A549 (cell line): ENCODE measurements at places on chromosomes 6 and 20.
A peak's percentile ranks its signal among the peaks of the same experiment; 100 is the strongest.

DNA sequence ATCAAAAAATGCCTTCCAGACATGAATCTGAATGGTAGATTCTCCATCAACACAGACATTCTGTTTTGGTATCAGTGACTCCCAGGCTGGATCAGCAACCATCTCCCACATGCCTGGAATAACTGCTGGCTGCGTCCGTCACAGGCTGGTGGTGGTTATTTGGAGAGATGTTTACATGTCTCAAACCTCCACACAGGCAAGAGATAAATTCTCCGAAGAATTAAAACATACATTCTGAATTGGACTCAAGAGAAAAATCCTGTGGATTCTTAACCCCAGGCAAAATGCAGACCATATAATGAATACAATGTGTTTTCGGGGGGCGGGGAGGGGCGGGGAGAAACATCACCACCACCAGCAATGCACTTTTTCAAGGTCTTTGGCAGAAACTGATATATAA lies 108.2 kb downstream of the THBS2 start:
- DNase-seq = no peak

- DNase-seq = no peak
Observed at GRCh38 chr20:3616250-3616649, 46.9 kb downstream of the GFRA4 start.

DNA sequence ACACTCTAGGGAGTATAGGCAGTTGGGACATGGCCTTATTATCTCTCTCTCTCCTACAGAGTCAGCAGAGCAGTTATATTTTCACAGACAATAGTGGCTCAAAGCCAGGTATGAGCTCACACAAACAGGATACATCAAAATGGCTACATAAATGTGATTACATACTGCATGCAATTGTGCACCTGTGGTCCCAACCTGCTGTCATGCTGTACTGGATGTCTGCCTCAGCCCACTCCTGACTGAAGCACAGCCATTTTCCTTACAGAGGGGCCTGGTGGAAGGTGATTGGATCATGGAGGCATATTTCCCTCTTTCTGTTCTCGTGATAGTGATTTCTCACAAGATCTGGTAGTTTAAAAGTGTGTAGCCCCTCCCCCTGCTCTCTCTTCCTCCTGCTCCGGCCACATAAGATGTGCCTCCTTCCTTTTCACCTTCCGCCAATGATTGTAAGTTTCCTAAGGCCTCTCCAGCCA lies 37.0 kb upstream of the SAMHD1 start:
- no peak for DNase-seq

- DNase-seq = peak; percentile 96
Observed at GRCh38 chr6:133568970-133569889, 319.7 kb upstream of the TCF21 start.

DNA sequence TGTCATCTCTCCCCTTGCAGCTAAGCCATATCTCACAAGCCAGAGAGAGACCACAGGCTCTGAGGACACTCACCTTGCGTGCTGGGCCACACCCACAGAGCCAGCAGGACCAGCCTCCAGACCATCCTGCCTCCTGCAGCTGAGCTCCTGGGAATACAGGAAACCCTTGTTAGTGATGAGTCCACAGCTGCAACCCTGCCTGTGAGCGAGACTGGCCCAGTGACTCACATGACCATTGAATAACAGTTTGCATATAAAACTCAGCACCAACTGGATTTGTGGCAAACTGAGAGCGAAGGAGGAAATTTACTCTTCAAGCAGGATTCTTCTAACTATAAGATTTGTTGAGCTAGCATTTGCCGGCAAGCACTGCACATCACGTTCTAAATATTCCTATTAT lies 3.0 kb downstream of the THBS2 start:
- DNase-seq = peak; percentile 16

- DNase-seq = no peak
Observed at GRCh38 chr20:17862171-17862570, 106.4 kb downstream of the SNX5 start.

GRCh38 chr20:1924910-1925861 lies 30.0 kb downstream of the SIRPA start:
- no peak for DNase-seq

DNA sequence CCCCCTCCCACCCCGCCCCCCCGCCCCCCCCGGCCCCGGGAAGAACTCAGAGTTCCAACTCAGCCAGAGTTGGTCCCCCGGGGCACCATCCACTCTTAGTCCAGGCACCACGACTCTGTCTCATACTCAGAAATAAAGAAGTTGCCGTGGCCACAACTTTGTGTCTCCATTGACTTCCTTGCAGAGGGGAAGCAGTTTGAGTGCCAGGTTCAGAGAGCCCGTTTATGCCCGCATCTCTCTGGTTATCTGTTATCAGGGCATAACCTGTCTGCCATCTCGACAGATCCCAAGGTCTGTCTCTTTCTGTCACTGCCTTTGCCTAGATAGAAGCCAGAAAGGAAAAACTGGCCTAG lies 605 bp downstream of the CDC5L start:
- DNase-seq = no peak

DNA sequence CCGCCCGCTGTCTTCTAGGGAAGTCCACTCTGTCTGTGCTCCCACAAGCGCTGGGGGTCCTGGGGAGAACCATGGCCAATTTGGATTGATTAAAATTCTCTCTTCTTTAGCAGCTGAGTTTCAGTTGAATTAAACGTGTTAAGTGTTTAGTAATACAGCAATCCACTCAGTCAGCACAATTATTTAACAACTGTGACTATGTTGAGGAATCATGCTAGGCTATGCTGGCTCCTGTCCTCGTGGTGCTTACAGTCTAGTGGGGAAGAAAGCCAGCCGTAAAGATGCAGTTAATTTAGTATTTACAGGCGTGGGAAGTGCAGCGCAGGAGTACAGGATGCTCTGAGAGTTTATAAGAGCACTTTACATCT lies 88.9 kb upstream of the FOXP4 start:
- no peak for DNase-seq

- DNase-seq = no peak
Observed at GRCh38 chr6:63883597-63883996, 248.0 kb downstream of the PHF3 start.

- no peak for DNase-seq
Observed at GRCh38 chr6:93779086-93779841, 359.9 kb upstream of the EPHA7 start.

GRCh38 chr6:142819603-142820337 lies 125.2 kb downstream of the HIVEP2 start:
- no peak for DNase-seq

- no peak for DNase-seq
Observed at GRCh38 chr6:80939898-80940297, 812.6 kb downstream of the TENT5A start.

DNA sequence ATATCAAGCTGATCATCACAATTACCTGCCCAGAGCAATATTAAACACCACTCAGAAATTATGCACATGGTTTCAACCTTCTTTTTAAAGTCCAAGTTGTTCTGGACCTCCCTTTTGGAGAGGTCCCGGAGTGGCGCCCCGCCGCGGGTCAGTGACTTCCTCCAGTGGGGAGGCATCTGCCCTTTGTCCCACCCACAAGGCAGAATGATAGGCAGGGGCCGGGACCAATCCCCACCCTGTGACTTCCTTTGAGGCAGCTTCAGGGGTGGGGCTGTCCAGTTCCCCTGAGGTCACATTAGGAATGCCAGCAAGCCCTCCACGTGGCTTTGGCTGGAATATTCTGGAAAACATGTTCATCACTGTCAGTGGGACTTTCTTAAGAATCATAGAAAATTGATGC lies 207.0 kb downstream of the ANKRD60 start:
- DNase-seq = peak; percentile 42

- DNase-seq = no peak
Observed at GRCh38 chr6:11202513-11203305, 29.8 kb downstream of the NEDD9 start.

DNA sequence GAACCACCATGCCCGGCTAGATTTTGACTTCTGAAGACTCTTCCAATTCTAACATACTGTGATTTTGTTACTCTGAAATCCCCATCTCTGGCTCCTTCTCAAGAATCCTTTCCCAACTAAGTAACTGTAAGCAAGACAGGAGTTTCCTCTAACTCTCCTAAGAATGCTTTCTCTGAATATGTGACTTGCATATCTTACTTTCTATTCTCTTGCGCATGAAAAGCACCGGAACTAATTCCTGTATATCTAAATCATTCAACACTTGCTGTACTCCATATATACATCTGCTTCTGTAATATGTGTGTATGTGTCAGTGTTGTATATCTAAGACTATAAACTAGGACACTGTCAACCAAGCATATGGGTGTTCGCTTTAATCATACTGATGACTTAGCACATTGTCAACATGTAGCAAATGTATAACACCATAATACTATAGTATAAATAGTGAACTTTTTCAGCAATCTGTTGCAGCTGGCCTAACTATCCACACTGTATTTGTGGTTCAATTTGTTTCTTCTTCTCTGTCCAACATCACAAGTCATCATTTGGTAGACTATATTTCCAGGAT lies 108.1 kb upstream of the PRDM1 start:
- DNase-seq = no peak

DNA sequence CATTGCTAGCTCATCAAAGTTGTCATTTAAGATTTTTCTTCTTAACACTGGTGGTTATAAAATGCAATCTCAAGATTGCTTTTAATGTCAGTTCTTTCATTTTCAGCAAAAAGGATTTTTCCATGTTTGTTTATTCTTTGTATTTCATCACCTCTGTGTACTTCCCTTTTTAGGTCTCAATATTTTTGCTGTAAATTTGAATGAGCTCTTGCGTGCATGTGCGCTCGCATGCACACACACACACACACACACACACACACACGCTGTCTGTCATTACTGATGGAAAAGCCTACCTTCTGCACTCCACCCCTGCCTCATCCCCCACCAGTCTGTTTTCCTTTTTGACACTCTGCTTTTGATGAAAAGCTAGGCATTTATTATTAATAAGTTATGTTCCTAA lies 85.3 kb upstream of the FYN start:
- DNase-seq = no peak

DNA sequence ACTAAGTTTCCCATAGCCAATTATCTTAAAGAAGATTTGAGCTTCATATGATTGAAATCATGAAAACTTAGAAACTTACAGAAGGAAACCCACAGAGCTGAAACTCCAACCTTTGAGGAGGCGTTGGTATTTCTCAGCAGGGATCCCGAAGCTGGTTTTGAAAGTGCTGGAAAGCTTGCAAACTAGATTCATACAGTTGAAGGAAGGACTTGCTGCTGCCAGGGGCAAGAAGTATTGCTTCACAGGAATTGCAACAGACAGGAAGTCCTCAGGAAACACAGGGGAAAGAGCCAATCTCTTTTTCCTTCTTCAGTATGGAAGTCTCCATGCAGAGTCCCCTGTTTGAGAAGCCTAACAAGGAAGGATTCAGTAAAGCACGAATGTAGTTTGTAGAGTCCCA lies 419.7 kb downstream of the CD109 start:
- no peak for DNase-seq

- no peak for DNase-seq
Observed at GRCh38 chr6:87261534-87261933, 60.9 kb upstream of the SMIM8 start.

DNA sequence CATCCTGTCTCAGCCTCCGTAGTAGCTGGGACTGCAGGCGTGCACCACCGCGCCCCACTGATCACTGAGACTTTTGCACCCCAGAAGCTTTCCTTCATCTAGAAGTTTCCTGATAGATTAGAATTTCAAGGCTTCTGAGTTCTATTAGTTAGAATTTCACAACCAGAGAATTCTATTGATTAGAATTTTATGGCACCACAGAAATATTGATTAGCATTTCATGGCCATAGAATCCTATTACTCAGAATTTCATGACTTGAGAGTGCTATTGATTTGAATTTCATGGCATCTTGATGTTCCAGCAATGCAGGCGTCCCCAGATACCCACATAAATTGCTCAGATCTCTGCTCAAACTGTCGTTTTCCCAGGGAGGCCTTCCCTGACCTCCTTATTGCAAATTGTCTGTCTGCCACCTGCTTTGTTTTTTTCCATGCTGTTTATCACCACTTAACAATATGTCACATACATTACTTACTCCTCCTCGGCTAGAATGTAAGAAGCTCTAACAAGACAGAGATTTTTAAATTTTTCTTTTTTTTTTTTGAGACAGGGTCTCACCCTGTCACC lies 16.9 kb upstream of the CBFA2T2 start:
- no peak for DNase-seq

DNA sequence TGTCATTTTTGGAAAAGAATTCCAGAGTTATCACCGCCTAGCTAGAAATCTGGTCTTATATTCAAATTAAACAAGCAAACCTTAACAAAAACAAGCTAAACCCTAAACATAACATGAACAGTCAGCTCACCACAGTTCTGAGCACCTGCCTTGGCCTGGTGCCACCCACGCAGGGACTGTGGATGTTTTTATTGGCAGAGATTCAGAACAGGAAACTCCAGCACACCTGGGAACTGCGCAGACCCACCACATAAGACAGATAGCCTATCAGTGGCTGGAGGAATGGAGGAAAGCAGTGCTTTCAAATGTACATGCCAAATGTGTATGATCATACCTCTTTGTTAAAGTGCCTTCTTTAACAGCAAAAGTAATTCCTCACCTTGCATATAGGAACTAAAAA lies 8.9 kb downstream of the SLC16A10 start:
- DNase-seq = no peak

DNA sequence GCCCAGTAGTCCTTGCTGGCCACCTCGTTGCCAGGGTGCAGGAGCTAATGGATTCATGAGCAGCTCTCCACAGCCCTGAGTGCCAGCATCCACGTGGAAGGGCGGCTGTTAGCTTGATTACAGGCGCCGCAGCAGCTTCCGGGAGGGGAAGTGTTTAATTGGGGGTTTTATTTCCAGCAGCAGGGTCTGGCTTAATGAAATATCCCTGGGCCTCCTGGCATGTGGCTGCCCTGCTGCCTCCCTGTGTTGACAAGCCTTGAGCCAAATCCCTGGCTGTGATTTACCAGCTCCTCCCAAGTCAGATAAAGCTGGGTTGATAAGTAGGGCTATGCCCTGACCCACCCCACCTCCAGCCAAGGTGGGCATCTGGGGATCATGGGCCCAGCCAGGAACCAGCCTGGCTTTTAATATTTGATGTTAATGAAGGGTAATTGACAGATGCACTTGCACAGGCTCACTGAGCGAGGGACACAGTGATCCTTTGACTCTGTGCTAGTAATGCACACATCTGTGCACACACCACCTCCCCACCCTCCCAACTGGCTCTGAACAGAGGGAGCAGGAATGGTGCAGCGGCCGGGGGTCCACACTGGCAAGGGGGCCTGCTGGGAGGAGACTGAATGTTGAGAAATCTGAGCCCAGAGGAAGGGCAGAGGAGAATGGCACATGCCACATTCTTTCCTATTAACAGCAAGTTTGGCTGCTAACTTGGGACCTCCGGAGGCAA lies 13.6 kb downstream of the GLP1R start:
- no peak for DNase-seq
